Urothelium cell line (cell line): ENCODE measurements at places on chromosomes 1 and 21.

- no peak for DNase-seq
Observed at GRCh38 chr1:196535727-196536126, 72.5 kb downstream of the KCNT2 start.

DNA sequence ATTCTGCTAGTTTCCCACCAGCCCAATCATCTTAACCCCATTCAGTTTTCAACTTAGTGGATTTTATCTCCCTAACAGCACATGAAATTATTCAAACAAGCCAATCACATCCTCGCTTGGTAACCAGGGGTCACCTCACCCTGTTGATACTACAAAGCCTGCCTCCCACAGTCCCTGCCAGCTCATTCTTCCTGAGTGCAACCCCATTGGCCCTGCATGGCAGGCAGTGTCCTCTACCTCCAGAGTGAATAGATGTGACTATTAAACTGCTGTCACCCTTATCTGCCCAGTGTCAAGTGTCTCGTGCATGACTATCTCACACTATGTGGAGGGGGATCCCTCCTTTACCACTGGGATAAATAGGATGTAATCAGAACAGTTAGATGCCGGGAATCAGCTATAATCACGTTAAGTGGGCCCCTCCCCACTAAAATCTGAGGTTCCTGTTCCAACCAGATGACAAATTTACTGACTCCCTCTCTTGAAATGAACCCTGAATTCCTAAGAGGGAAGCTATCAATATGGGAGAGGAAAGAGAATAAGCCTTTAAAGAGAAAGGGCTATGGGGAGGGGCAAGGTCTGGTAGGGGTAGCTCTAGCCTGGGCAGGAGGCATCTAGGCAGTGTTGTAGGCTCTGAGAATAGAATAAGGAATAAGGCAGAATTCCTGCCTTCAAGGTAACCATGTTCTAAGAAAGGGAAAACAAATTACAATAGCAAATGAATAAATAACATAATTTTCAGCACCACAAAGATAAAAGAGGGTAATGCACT, 155.9 kb downstream of the SLC30A10 start:
- no peak for DNase-seq

DNA sequence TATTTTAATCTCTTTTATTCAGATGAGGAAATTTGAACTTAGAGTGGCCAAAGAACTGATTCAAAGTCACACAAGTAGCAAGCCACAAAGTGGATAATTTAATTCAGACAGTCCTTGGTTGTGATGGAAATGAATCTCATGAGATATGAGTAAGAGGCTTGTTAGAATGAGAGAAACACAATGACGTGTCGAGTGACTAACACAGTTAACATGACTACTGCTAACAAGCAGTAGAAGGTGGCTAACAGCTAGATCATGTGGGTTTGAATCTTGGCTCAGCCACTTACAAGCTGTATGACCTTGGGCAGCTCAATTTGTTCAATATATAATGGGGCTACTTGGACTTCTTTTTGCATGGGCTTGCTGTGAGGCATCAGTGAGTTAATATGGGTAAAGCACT, 104.5 kb upstream of the LMO4 start:
- peak; percentile 48 for DNase-seq

DNA sequence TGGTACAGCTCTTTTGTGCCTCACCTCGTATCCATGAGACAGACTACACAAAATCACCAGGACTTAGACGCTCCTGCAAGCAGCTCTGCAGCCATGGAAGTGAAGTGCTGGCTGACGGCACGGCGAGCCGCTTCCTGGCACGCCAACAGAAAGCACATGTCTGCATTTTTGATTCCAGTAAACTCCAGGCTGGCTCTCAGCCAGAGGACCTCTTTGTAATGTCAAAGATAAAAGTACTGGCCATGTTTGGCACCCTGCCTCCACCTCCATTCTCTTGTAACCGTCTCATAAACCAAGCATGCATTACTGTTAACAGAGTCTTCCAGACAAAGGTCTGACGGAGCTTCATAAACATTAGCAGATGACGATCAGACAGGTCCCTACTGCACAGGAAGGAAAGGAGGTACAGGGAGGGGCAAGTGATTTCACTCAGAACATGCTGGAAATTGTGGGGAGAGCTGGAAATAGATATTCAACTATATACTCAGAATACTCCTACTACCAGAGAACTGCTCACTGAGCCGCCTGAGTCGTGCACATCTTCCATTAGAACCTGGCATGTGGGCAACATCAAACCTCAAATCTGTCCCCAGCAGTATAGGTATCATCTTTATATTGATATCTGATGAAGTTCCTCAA, 632.0 kb downstream of the SMYD3 start:
- peak; percentile 79 for DNase-seq

DNA sequence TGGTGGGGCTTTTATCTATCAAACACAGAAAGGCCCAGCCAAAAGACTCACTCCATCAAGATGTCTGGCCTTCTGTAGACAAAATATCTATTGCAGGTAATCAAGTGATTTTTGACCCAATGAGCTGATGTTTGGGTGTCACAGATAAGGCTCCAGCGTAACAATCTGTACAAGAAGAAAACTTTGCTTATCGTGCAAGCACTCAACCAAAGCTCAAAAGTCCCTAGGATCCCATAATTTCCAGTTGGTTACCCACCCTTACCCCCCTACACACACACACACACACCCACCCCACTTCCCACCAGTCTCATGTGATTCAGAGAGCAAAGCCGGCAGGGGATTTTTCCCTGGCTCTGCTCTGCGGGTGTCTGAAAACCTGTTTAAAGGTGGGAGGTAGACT, 5.8 kb downstream of the ITPKB start:
- no peak for DNase-seq

- DNase-seq: no peak
Observed at GRCh38 chr1:200901796-200902444, 7.2 kb downstream of the INAVA start.

GRCh38 chr1:24865168-24865567, 64.9 kb downstream of the RUNX3 start:
- no peak for DNase-seq

DNA sequence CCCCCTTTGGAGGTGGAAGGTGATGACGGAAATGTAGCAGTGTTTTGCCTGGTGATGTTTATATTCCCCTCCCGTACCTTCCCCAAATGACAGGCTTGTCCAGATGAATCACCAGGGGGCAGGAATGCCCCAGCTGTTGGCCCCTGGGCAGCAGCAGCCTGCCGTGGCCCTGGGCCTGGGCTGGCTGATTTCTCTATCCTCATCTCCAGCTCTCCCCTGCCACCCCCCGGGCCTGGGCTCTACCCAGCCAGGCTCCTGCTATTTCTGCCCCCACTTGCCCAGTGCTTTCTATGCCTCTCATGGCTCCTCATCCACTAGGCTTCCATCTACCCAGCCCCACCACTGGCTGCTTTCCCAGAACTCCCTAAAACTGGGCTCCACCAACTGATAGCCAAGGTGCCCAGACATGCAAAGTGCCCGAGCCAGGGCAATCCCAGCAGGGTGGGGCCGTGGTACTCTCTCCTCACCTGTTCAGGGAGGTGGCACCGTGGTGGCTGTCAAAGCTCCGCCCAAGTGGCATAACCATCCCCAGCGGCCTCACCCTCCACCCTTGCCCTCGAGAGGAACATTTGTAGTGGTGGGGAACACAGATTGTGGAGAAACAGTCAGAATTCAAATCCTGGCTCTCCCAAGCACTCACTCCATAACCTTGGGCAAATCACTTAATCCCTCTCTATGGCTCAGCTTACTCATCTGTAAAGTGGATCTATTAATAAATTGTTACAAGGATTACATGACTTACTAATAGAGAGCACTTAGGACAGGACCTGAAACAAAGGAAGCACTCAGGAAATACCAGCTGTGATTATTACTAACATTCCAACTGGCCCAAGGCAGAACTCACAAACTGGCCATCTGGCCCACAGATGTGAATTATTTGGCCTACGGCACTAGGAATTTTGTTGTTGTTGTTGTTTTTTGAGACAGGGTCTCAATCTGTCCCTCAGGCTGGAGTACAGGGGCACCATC, 12.8 kb upstream of the ECE1 start:
- DNase-seq: no peak

DNA sequence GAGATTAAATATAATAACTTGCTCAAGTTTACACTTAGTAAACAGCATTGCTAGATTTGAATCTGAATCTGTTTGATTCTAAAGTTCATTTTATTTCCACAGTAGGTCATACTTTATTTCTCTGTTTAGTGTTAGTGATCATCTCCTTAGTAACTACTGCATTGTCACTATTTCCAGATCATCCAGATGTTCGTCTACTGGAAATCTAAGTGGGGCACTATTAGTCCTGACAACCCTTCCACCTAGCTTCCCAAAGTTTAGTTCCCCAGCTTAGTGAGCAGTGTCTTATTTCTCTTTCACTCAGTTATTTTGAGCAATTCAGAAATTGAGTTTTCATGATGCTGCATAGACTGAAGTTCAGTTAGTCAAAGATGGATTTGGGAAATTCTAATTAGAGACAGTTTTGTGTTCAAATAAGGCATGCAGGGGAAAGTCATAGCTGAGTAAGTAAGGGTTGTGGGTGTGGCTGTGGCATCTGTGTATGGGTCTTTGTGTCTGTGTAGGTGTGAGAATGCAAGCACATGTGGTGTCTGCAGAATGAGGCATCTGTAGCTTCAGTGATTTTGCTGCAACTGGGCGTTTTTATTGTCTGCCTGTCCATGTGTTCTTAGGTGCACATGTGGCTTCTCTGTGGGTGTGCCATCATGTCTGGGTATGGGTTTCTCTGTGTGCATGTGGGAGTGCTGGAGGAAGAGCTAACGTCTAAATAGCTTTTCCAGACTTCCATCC, 107.3 kb downstream of the NTMT2 start:
- DNase-seq: no peak

DNA sequence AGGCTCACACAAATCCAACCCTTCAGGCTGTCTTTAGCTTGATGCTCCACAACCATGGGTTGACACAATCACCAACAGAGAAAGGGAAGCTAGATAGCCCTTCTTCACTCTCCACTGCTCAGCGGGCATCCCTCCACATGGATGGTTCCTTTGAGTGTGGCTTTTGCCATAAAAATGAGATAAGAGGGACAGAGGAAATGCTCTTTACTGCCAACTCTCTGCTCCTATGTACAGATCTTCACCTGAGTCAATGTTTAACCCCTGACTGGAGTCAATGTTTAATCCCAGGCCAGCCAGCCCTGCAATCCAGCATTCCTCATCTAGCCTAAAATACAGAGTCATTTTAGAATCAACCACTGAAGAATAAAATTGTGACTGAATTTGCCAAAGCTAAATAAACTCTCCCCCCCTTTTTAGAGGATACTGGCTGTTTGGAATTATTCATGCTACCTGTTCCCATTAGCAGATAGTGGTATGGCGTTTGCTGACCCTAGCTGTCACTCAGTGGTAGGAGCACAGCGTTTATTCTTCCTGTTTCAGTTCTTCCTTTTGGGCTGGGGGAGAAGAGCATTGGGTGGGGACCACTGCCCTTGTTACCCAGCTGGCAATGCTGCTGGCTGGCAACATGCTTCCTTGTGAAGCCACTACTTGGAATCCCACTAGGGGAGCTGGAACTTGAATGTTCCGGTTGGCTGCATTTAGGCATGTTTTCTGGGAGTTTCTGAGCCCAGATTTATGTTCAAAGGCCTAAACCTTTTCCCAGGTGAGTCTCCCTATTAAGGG, 5.2 kb upstream of the PIGR start:
- DNase-seq: no peak

DNA sequence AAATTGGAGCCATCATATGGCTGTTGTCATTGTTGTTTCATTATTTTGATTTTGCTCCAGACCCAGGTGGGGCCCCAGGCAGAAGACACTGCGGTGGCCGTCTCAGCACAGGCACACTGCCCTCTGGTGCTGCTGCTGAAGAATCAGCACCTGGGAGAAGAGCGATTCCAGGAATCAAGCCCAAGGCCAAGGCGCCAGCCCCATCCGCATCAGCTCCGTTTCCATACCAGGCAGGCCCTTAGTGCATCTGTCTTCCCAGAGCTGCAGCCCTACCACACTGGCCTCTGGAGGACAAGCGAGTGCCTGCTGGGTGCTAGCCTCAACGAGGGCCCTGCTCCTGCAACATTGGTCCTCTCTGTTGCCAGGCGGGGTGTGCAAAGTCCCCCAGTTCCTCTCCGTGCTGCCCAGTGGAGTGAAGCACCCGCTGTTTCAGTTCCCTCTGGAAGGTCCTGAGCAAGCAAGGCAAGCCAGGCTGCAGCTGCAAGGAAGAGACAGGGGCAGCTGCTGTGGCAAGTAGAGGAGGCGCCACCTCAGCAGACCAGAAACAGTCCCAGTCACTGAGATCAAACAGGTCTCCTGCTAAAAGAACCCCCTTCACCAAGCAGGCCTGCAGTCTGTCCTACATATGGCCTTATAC, 5.2 kb downstream of the GRIK3 start:
- DNase-seq: no peak

DNA sequence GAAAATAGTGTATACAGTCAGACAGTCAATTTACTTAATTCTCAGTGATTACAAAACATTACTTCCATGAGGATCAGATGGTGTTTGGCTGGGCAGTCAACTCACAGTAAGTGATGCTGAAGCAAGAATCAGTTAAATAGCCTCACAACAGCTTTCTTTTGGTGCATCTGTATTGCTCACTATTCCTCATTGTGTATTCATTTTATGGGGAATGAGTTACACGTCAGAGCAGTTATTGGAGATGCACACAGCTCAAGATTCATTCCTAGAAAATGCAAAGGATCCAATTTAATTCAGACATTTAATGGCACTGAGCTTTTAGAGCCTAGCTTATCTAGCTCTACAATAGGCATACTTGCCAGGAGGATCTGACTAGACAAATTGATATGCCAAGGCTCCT, 150.6 kb downstream of the HS2ST1 start:
- DNase-seq: no peak

- DNase-seq: no peak
Observed at GRCh38 chr1:212109728-212110127, 74.2 kb downstream of the DTL start.

DNA sequence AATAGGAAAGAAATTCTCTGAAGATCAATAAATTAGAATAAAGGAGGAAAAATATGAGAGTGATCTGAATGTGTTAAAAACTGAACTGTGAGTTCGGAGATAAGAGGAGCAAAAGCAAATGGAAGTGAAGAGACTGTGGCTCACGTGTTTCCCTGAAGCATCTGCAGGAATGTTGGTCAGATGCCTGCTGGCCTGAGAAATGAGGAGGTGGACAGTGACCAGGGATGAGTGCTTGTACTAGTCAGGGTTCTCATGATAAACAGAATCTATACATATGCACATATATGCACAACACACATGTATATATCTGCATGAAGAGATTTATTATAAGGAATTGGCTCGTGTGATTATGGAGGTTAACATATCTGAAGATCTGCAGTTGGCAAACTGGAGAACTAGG, 103.4 kb upstream of the TIAM1 start:
- DNase-seq: no peak

GRCh38 chr1:5189384-5189783, 535.0 kb downstream of the AJAP1 start:
- no peak for DNase-seq
